ENCODE measurements at places on chromosomes 12 and 14.
A peak's percentile ranks its signal among the peaks of the same experiment; 100 is the strongest.

DNA sequence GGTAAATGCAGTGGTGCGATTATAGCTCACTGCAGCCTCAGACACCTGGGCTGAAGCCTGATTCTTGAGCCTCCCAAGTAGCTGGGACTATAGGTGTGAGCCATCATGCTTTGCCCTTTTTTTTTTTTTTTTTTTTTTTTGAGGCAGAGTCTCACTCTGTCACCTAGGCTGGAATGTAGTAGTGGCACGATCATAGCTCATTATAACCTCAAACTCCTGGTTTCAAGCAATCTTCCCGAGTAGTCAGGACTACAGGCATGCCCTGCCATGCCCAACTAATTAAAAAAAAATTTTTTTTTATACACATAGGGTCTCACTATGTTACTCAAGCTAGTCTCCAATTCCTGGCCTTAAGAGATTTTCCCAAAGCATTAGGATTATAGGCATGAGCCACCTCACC lies 6.9 kb downstream of the ATP2A2 start:
- DNase-seq: no peak

DNA sequence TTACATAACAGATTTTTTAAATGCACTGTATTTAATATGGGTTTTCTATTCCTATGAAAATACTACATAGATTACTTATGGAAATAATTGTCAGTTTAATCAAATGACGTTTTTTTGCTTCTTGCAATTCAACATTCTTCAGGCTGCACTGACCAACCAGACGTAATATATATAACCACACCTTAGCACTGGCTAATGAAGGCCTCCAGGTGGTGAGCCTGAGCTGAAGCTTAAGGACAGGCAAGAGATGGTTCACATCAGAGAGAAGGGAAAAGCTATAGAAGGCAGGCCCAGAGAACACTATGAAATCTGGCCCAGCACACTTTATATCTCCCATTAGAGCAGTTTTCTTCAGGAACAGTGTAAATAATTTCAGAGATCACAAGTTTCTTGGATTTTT lies 2.8 kb upstream of the MDGA2 start:
- DNase-seq: no peak

- DNase-seq: peak; percentile 56
Measured at GRCh38 chr12:94649349-94650142, 811 bp downstream of the TMCC3 start.

DNA sequence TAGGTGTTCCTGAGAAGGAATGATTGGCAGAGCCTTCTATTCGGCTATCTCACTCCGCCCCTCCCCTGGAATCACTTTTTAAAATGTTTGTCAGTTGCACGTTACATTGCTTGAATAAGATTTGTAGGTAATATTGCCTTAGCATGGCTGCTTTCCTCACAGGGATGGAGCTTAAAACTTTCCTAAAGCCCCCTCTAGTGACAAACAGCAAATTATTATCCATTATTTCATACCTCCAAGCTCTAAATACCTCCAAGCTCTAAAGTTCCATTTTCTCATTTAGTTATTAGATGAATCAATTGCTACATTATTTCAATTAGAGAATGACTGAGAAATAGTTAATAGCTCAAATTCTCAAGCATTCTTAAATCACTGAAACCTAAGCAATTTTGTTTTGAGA lies 5.1 kb upstream of the SPATA7 start:
- DNase-seq: no peak

- DNase-seq: no peak
Measured at GRCh38 chr12:6550294-6551062, 5.4 kb downstream of the IFFO1 start.

DNA sequence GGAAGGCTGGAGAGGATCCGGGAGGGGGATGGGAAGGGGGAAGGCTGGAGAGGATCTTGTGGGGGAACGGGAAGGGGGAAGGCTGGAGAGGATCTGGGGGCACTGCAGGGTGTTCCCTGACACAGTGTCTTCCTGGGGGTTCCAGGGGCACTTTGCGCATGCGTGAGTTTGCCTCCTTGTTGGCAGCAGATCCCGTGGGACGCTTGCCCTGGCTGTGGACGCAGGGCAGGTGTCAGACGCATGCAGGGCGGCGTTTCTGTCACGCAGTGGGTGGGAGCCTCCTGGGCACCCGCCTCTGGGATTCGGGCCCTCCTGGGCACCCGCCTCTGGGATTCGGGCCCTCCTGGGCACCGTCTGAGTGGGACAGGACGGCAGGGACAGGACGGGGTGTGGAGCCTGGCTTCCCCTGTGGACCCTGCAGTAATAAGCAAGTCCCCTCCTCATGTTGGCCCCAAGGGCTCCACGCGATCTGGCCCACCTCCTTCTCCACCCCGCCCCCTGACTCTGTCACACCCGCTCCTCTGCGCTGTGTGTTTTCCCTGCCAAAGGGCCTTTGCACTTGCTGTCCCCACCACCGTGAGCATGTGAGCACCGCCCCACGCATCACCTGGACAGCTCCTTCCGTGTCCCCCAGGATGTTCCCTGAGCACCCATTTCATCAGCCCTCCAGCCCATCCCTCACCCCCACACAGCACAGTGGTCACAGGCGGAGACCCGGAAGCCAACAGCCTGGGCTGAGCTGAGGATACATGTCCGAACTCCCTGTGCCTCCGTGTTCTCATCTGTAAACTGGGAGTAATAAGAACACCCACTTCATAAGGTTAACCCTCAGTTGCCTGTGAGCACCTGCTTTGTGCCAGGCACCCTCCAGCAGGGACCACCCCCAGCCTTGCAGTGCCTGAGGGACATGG lies 4.4 kb downstream of the MMP17 start:
- no peak for DNase-seq

GRCh38 chr12:113247123-113248050 lies 26.1 kb downstream of the TPCN1 start:
- no peak for DNase-seq

DNA sequence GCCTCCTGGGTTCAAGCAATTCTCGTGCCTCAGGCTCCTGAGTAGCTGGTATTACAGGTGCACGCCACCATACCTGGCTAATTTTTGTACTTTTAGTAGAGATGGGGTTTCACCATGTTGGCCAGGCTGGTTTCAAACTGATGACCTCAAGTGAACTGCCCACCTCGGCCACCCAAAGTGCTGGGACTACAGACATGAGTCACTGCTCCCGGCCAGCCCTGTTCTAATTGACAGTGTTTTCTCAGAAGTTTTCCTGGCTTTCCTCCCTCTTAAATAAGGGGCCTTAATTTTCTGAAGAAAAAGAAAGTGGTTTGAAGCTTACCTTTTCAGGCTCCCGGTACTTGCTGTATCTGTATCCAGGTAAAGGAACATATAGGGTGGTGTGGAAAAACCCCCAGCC lies 1.7 kb downstream of the HAL start:
- no peak for DNase-seq

GRCh38 chr12:95998611-95999286 lies 2.6 kb upstream of the HAL start:
- peak; percentile 61 for DNase-seq

- no peak for DNase-seq
Measured at GRCh38 chr14:61050417-61050816, 69.4 kb downstream of the SLC38A6 start.

DNA sequence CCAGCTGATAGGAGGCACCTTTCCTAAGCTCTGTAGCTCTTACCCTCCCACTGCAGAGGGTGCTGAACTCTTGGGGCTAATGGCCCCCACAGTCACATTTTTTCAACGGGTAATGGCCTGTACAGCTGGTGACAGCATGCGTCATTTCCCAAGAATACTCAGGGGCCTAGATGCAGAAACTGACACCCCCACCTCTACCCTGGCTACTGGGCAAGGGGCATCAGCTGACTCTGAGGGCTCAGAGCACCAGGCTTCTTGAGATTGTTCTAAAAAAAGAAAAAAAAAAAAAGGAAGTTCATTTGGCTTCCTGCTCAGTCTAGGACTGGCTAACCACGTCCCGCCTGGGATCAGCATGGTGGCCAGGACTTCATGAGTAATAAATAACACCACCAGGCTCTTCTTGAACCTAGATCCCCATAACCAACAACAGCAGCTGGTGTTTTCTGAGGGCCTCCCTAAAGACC lies 35.2 kb downstream of the ZFP36L1 start:
- no peak for DNase-seq

DNA sequence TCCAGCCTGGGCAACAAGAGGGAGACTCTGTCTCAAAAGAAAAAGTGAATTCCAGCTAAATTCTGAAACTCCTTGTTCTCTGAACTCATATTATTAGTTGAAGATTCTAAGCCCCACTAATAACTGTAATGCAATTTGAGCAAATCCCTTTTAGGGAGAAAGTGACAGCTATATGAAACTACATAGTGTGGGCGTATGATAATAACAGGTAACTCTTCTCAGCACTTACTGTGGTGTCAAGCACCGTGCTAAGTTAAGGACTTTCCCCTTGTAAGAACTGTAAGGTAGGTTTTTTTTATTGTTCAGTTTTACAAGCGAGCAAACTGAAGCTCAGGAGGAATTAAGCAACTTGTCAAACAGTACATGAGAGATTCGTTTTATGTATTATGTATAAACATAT lies 5.4 kb downstream of the ANKRD13A start:
- no peak for DNase-seq

GRCh38 chr14:104356738-104357688 lies 218.6 kb downstream of the KIF26A start:
- no peak for DNase-seq

DNA sequence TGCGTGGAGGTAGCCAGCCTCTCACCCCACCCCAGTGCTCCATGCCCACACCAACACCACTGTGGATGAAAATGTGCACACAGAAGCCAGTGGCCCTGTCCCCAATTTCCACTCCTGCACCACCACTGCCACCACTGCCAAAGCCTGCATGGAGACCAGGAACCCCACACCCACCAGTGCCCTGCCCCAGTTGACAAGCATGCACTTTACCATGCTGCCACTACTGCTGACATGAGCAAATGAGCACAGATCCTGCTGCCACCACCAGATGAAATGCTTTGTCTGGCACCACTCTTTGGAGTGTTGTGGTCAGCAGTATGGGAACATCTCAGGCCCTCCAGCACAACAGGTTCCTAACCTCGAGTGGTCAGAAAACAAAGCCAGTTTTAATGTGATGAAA lies 104.1 kb downstream of the ATXN7L3B start:
- DNase-seq: no peak

DNA sequence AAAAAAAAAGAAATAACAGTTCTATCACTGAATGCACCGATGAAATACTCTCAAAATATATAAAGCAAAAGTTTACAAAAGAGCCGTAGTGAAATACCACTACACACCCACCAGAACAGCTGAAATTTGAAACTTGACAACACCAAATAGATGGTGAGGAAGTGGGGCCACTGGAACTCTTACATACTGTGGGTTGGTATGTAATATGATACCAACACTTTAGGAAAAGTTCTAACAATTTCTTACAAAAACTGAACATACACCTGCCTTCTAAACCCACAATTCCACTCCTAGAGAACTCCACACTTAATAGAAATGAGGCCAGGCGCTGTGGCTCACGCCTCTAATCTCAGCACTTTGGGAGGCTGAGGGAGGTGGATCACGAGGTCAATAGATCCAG lies 14.1 kb downstream of the EIF5 start:
- DNase-seq: no peak

DNA sequence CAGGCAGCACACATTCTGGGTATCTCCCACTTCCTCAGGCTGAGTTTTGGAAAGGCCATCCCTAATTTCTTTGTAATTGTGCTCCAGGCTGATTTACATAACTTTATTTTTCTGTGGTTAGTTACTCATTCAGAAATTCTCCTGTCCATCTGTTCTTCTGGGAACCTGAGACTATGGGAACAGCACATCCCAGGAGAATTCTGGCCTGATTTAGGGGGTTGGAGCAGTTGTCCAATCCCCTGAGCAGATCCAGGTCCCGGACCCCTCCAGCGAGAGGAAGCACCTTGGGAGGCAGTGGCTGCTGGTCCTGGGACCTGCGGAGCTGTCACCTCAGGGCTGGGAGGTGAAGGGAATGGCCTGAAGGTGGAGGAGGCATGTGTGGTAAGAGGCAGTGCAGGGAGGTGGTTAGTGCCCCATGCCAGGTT lies 40.4 kb downstream of the TSPAN9 start:
- no peak for DNase-seq

All from HuH-7 (cell line).